Fibroblast of the aortic adventitia (primary cell): ENCODE measurements at places on chromosomes 5 and 9.

GRCh38 chr9:128114326-128115186, 13.0 kb downstream of the PTGES2 start:
- DNase-seq = no peak

- peak; percentile 16 for DNase-seq
Measured at GRCh38 chr9:71302776-71303175, 181.4 kb upstream of the TRPM3 start.

DNA sequence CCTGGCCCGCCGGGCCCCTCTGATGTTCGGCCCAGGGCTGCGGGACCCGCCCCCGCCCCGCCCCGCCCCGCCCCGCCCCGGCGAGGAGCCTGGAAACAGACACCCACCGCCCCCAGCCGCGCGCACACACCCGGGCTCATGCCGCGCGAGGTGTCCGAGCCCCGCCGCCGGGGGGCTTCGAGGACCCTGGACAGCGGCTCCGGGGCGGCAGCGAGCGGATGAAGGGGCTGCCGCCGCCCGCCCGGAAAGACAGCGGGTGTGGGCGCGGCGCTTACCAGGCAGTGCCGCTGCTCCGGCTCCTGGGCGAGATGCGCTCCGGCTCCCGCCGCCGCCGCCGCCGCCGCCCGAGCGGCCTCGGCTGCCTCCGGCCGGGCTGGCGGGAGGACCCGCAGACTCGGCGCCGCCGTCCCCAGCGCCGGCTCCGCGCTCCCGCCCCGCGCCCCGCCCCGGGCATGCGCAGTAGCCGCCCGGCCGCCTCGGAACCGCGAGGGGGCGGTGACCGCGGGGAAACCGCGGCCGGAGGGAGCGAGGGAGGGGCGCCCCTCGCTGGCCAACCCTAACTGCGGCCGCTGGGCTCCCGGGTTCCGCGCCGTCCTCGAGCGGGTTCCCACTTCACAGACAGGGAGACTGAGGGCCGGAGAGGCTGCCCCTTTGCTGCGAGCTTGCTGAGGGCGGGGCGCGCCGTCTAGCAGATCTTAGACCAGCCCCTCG, at the start of gene GPRIN1:
Gene GPRIN1, minus strand, starts transcription at position 433 of the 711 bp plus-strand sequence. CDS start 10,322 bp downstream, outside the sequence.
- peak; percentile 34 for DNase-seq

GRCh38 chr5:158070859-158071258, 211.9 kb upstream of the CLINT1 start:
- DNase-seq = no peak

- no peak for DNase-seq
Measured at GRCh38 chr5:151020304-151021110, at the start of gene GPX3. TSS of gene GPX3 (plus strand) at chr5:151020591. CDS start at chr5:151020655, 64 bp downstream.
